ENCODE measurements at places on chromosomes 13 and 19.

DNA sequence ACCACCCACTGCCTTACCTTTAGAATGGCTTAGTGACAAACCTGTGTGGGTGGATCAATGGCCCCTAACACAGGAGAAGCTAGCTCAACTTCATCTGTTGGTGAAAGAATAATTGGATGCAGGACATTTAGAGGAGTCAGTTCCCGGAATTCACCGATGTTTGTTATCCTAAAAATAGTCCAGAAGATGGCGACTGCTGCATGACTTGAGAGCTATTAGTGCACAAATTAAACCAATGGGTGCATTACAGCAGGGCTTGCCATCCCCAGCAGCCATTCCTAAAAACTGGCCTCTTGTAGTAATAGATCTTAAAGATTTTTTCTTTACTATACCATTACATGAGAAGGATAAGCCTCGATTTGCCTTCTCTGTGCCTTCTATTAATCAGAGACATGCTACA is 46.8 kb upstream of the ZNF726 start:
- DNase-seq, result no peak

GRCh38 chr19:56838909-56839651 is 1.4 kb downstream of the PEG3 start:
- no peak for DNase-seq

- no peak for DNase-seq
Observed at GRCh38 chr13:51818781-51819511, 15.0 kb upstream of the DHRS12 start.

GRCh38 chr13:98252931-98253470 is 75.9 kb upstream of the RNF113B start:
- no peak for DNase-seq

- no peak for DNase-seq
Observed at GRCh38 chr13:73421310-73421912, 362.6 kb downstream of the KLF5 start.

DNA sequence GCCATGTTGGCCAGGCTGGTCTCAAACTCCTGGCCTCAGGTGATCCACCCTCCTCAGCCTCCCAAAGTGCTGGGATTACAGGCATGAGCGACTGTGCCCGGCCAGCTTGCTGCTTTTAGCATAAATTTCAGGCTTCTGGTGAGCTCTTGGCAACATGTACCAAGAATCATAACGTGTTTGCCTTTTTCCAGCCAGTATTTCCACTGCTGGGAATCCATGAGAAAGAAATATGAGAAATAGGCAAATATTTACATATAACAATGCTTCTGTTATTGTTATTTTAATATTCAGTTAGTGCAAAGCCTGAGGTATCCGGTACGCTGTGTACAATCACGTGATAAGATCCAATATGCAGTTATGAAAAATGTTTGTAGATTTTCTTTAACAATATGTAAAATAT is 29.2 kb upstream of the CERS4 start:
- DNase-seq, result no peak

- DNase-seq, result no peak
Observed at GRCh38 chr19:55041244-55041626, 3.2 kb upstream of the GP6 start.

GRCh38 chr13:33865945-33866344 is 48.0 kb downstream of the RFC3 start:
- DNase-seq, result no peak

DNA sequence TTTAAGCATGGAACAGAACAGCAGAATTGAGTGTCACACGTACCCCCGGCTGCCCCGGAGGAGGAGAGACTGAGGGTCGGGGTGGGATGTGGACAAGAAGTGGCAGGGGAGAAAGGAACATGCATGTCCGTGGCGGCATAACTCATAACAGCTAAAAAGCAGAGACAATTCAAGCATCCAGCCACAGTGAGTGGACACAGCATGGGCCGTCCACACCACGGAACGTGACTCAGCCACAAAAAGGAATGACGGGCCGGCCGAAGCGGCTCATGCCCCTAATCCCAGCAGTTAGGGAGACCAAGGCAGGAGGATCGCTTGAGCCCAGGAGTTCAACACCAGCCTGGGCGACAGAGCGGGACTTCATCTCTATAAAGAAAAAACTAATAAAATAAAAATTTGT is 7.6 kb downstream of the DOHH start:
- DNase-seq, result no peak

GRCh38 chr19:38082256-38083118 is 141.5 kb downstream of the DPF1 start:
- no peak for DNase-seq
